ENCODE measurements at places on chromosomes 13 and 19.
A peak's percentile ranks its signal among the peaks of the same experiment; 100 is the strongest.

GRCh38 chr13:112845511-112846144 lies 123.4 kb upstream of the MCF2L start:
- DNase-seq = no peak

DNA sequence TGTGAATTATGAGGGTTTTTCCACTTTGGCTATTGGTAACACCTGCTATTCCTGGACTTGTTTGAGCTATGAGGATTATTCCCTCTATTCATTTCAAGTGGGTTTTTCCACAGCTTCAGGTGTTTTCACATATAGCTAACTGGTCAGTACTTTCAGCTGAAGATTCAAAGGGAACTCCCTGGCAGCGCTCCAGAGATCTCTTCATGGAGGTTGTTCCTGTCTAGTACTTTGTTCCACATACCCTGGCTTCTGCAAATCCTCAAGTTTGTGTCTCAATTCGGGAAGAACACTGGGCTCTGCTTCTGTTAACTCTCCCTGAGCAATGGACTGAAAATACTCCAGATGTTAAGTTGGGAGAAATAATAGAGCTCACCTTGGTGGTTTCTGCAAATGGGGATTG lies 5.6 kb upstream of the ZNF607 start:
- no peak for DNase-seq

- DNase-seq = no peak
Observed at GRCh38 chr13:74450964-74451363, 316.8 kb upstream of the KLF12 start.

GRCh38 chr19:12838182-12838885 lies at the start of gene MAST1:
MAST1 (plus strand) TSS chr19:12838515; CDS start chr19:12838573, 58 bp downstream.
- peak; percentile 5 for DNase-seq

- DNase-seq = no peak
Observed at GRCh38 chr19:54208784-54209057, 8.1 kb downstream of the RPS9 start.

- DNase-seq = no peak
Observed at GRCh38 chr13:38520041-38520440, 166.8 kb upstream of the FREM2 start.

GRCh38 chr19:37953171-37953917 lies 46.3 kb downstream of the SIPA1L3 start:
- DNase-seq = no peak
